AG04450 (cell line): ENCODE measurements at places on chromosomes 6 and 20. TPM values are rescaled to one million over a fixed set of nuclear protein-coding genes. Genes with fewer than 3 reads are reported as not detected.

The TSPO2 gene
- polyA plus RNA-seq, result not detected in 2 replicates

The POU5F1 gene
- polyA plus RNA-seq, result not detected in 2 replicates

The DDRGK1 gene
- polyA plus RNA-seq, result 22.8 and 24.7 TPM in 2 replicates

The TUBB2B gene
- polyA plus RNA-seq, result 4.7 and 6.1 TPM in 2 replicates

GRCh38 chr6:128827675-128828464, 55.1 kb upstream of the LAMA2 start:
- DNase-seq, result peak; percentile 32

GRCh38 chr6:159172091-159172491, 2.9 kb downstream of the FNDC1 start:
- no peak for DNase-seq

- no peak for DNase-seq
These were observed 52.3 kb upstream of the UFL1 start for GRCh38 chr6:96469312-96469711.

DNA sequence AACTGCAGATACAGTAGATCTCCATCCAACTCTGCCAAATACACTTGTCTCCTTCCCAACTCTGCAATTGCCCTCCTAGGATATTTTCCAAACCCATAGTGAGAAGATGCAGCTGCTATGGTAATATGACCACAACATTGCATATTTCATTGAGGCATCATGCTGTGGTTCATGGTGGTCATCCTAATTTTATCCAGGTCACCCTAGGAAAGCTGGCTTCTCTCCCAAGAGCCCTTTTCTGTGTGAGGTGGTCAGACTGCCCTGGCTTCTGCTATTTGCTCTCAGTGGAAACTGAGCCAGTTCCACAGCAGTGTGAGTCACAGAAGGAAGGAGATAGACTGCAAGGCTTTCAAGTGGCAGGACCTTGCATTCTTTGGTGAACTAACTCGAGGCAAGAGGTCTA, 5.5 kb downstream of the OGFRL1 start:
- peak; percentile 69 for DNase-seq

DNA sequence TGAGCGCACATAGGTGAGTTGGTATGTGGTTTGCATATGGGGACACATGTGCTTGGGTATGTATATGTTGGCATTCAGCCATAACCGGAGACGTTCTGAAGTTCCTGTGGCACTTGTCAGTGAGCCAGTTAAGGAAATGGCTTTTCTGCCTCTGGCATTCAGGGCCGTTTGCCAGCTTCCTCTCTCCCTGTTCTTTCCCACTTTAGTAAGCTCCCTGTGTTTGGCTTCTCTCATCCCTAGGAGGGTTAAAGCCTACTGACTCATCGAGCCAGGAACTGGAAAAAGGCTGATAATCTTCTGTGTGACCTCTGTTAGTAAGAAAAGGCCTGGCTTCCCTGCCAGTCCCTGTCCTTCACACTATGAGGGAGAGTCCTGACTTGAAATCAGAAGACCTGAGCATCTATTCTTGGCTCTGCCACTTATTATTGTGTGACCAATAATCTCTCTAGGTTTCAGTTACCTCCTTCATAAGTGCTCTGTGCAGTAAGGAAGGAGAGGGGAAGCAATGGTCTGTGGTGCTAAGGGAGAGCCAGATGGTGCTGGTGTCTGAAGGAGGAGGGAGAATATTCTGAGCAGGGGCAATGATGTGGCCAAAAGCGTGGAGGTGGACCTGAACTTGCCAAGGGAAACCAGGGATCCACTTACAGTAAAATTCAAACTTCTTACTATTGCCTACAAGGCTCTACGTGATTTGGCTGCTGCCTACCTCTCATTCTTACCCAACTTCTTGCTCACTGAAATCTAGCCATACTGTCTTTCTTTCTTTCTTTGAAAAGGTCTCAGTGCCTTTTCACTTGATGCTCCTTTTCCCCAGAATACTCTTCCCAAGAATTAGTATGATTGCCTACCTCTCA, 31.4 kb downstream of the ACSS2 start:
- peak; percentile 61 for DNase-seq

GRCh38 chr6:14172562-14172961, 55.0 kb downstream of the CD83 start:
- DNase-seq, result no peak

DNA sequence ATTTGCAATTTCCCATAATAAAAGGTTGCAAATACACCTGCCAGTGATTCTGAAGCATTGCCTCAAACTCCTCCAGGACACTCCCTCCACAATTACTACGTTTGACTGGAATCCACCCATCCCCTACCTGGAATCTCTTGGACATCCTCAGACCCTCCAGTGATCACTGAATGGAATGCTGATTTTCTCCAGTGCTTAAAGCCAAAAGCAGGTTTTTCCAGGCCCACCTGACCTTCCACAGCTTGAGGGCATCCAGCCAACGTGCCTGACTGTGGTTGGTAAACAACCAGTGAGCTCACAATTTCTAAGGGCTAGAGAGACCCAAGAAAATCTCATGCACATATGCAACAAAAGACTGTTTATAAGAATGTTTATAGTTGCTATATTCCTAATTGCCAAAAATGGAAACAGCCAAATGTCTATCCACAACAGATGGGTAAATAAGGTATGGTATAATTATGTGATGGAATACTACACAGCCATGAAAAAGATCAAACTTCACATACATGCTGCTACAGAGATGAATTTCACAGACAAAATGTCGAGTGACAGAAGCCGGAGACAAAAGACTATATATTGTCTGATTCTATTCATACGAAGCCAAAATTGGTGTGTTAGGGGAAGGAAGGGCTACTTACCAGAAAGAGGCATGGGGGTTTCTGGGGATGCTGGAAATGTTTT, 147.1 kb upstream of the RREB1 start:
- no peak for DNase-seq

DNA sequence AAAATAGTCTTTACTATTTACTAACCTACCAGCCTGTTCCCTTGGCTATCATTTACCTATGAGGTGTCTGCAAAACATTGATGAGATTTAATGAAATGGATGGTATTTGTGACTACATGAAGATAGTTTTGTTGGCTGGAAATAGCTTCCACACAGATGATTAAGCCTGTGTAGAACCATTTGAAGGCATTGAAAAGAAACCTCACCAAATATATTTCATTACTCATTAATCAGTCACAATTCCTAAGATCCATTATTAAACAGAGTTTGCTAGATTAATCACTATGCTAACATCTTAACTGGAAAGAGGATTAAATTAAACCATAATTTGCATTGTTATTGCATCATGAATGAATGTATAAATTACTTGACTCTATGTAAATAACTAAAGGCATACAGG, 560.3 kb downstream of the BMP2 start:
- no peak for DNase-seq

- DNase-seq, result no peak
These were observed 548.8 kb downstream of the COL12A1 start for GRCh38 chr6:74657011-74657410.

GRCh38 chr6:34568341-34569201, 12.4 kb upstream of the SPDEF start:
- no peak for DNase-seq

DNA sequence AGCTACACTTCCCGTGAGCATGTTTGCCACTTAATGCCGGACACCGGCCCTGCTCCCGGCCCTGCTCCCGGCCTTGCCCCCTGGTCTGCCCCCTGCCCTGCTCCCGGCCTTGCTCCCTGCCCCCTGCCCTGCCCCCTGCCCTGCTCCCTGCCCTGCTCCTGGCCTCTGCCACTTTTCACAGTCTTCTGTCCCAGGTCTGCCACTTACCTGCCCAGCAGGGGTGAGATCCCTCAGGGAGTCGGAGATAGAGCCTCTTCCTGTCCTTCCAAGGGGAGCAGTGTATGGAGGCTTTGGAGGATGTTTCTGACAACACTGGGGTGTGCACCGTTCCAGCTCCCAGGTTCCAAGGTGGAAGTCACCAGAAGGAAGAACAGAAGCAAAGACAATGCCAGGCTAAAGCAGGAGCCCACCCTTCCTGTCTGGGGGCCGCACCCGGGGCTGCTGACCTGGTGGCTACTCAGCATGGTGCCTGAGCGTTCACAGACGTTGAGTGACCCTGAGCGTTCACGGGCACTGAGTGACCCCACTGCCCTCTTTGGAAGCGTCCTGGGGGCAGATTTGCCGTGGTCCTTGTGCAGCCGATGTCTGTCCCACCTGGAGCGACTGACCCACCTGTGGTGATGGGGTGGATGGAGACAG, 199.8 kb downstream of the DLL1 start:
- no peak for DNase-seq

DNA sequence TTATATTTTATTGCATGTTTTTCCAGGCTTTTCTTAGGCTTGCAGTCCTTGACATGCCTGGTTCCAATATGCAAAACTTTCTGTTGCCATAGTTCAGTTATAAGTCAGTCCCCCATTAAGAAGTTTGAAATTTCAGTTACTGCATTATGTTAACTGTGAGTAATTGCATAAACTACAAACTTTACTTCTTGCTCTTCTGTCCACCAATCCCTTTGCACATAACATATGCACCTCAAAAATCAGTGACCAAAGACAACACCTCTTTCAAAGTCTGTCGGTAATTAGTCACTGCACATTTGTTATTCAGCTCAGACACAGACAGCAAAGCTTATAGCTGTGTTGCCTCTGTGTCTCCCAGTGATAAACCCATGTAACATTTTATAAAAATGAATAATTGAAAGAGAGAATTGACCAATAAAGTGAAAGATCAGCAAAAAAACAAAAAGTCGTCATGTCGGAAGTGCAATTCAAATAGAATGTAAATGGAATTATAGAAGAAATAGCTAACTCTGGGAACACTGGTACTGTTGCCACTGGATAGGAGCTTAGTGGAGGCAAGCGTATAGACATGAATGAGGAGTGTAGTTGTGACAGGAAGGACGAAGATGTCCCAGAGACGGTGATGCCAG, 50.3 kb upstream of the BTBD3 start:
- DNase-seq, result no peak
